ENCODE measurements at places on chromosomes 4 and X. TPM values are rescaled to one million over a fixed set of nuclear protein-coding genes. Genes with fewer than 3 reads are reported as not detected.

Gene PAGE2
- polyA plus RNA-seq, result 0.28 TPM

Gene GABRQ
- polyA plus RNA-seq, result not detected

Gene MAGEA12
- not detected for polyA plus RNA-seq

Gene CCDC110
- polyA plus RNA-seq, result 4.1 TPM

Gene NAP1L3
- polyA plus RNA-seq, result 7.8 TPM

Gene SMARCA1
- polyA plus RNA-seq, result 27.6 TPM

Gene SMR3B
- not detected for polyA plus RNA-seq

Gene PABPC1L2B
- not detected for polyA plus RNA-seq

Gene MAOB
- 15.1 TPM for polyA plus RNA-seq

Gene PDZD4
- 15.2 TPM for polyA plus RNA-seq

Gene CLDN2
- 1.9 TPM for polyA plus RNA-seq

Gene RIBC1
- polyA plus RNA-seq, result 3.3 TPM

Gene TRAM1L1
- 1.0 TPM for polyA plus RNA-seq

Gene NXF2
- 0.11 TPM for polyA plus RNA-seq

Gene LINC00632
- polyA plus RNA-seq, result 0.47 TPM

Gene LIMCH1
- 12.0 TPM for polyA plus RNA-seq

Gene RASL11B
- 0.76 TPM for polyA plus RNA-seq

Gene FMR1NB
- polyA plus RNA-seq, result 0.19 TPM

Gene CPE
- 125 TPM for polyA plus RNA-seq

Gene F11
- 44.4 TPM for polyA plus RNA-seq

Gene EDA2R
- polyA plus RNA-seq, result 0.47 TPM

Gene MAGEH1
- polyA plus RNA-seq, result 11.2 TPM

Gene IGFBP7
- polyA plus RNA-seq, result 156 TPM

Gene NPY2R
- polyA plus RNA-seq, result not detected

Gene PRR32
- polyA plus RNA-seq, result not detected

Gene PRKX
- 4.3 TPM for polyA plus RNA-seq

Gene TNIP3
- not detected for polyA plus RNA-seq

Gene HS3ST1
- 0.19 TPM for polyA plus RNA-seq
